ENCODE measurements at places on chromosomes 3 and 15.

- no peak for DNase-seq
Measured at GRCh38 chr3:46733026-46733800, 15.5 kb upstream of the PRSS50 start.

- no peak for DNase-seq
Measured at GRCh38 chr15:51493892-51494291, 128.7 kb downstream of the DMXL2 start.

GRCh38 chr15:66899555-66900350 lies 165.6 kb upstream of the SMAD3 start:
- no peak for DNase-seq

GRCh38 chr15:59685737-59686297 lies 3.3 kb downstream of the BNIP2 start:
- DNase-seq = no peak

- no peak for DNase-seq
Measured at GRCh38 chr3:148433665-148434064, 264.0 kb upstream of the AGTR1 start.

DNA sequence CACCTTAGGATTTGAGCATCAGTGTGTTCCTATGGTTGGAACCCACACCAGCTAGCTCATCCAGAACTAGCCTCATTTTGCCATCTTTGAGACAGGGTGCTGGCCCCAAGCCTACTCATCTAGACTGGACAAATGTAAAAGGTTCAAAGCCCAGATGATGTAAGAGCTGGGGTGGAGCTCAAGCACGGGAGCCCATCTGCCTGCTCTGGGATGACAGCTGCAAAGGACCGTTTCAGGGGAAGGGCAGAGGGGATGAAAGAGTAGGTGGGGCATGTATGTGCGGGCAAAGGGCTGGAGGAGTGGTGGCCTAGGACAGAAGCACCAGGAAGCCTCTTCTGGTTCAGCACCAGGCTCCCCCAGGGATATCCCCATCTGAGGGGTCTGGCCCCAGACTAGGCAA lies 15.8 kb downstream of the CLK3 start:
- no peak for DNase-seq

GRCh38 chr15:40100123-40100946 lies 8.3 kb downstream of the BMF start:
- DNase-seq = no peak

- no peak for DNase-seq
Measured at GRCh38 chr3:34504366-34504765, 705.9 kb downstream of the PDCD6IP start.

DNA sequence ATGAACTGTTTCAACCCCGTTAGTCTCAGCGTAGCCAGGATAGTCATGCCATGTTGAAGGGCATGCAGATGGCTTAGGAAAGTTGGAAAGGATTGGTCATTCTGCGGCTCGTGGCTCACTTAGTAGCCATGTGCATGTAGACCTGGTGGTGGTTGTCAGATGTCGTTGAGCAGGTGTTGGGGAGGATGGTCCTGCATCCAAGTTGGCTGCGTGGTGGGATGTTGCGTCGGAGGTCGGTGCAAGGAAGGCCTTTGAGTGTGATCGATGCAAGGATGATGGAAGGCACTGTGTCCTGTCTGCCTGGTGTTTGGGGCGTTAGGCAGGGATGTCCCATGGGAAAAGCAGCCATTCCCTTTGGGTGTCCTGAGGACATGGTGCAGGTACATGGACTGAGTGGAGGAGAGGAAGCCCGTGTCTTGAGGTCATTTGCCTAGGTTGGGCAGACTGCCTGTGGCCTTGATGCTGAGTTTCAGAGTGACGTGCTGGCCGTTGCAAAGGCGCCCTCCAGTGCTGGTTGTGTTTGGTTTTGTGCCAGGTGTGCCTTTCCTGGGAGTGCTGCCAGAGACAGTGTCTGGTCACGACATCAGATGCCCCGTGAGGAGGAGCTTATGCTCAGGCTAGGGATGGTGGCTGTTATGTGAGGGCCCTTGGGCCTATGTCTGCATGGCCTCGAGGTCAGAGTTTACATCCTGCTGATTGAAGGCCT lies 103.4 kb downstream of the SNRPN start:
- no peak for DNase-seq

- no peak for DNase-seq
Measured at GRCh38 chr3:36060950-36061349, 319.4 kb upstream of the STAC start.

GRCh38 chr3:31629054-31629453 lies 96.3 kb downstream of the STT3B start:
- no peak for DNase-seq

DNA sequence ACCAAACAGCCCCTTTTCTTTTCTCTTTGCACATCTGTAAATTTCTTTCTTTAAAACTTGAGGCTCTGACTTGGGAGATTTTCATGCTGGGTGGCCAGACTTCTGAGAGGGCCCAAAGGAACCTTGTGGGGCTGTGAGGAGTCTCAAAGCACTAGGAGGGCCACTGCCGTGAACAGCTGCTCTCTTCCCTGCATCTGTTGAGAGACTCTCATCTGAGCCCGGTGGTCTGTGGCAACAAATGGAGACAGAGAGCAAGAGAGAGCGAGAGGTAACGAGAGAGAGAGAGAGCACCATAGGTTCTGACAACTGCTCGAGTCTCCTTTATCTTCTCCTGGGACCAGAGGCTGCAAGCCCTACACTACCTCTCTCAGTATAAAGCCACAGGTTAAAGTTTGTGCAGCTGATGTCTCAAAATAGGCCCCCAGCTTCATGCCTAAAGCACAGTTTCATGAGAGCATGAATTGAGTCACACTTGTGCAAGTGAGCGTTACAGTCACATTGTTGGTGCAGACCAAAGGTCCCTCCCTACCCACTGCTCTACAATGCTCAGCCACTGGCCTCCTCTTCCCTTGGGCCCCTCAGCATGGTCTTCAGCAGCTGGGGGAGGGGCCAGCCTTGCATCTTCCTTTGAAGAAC lies 60.7 kb downstream of the ZNF621 start:
- no peak for DNase-seq

DNA sequence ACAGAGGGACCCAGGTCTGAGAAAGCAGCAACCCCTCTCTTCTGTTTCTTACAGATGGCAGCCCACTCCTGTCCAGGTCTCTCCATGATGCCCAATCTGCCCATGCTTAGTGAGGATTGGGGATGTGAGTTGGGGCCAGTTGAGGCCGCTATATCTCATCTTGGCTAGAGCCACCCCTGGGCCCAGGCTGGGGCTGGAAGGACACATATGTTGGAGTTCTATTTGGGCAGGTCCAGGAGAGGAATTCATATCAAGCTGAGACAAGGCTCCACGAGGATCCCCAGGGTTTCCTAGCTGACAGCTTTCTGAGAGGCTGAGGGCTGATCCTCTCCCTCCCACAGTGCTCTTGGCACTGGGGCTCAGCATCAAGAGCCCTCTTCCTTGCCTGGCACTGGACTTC lies 11.4 kb downstream of the TGM5 start:
- no peak for DNase-seq

DNA sequence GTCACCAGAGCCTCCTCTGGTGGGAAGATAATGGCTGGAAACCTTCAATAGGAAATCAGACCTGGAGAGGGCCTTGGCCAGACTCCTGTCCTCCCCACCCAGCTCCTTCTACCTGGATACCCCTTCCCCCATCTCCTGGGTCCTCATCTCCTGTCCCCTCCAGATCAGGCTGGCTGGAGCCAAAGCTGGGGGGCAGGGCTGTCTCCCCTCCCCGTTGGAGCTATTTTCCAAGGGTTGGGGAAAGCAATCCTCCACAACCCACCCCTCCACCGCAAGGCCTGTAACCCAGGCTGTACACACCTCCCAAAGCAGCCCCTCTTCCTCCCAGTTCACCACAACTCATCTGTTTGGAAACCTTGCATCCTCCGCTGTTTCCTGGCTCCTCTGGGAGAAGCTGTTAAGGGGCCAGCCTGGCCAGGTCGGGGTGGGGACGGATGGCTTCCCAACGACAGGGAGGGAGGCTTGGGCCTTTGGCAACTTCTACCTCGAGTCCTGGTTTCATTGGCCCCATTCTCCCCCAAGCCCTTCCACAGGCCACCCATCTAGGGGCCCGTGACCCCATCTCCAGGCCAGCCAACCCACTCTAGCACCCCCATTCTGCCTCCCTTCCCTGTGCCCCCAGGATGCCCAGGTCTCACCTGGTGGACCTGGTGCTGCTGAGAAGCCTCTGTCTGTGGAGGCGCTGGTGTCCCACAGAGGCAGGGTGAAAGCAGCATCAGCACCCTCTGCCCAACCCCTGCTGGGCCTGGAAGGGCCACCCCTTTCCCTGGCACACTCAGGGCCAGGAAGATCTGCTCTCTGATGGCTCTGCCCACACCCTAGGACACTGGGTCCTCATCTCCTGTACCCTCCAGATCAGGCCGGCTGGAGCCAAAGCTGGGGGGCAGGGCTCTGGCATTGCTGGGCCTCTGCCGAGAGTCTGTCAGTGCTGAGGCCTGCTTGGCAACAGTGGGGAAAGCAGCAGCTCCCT lies 22.1 kb upstream of the GOLGA6C start:
- no peak for DNase-seq

GRCh38 chr3:191627064-191627463 lies 166.1 kb downstream of the PYDC2 start:
- DNase-seq = no peak

DNA sequence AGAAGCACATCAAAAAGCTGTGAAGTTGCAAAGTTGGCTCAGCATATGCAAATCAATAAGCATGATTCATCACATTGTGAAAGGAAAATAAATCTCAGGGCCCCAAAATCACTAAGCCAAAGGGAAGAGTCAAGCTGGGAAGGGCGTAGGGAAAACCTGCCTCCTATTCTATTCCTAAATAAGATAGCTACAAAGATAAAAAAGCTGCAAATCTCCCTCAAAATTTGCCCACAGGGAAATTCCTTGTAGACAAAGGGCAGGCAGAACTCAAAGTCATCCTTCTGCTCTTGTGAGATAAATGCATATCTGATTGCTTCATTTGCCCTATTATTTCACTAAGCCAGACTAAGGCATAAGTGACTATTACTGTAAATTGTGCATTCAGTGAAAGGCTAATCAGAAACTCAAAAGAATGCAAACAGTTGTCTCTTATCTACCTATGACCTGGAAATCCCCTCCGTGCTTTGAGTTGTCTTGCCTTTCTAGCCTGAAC lies 30.5 kb upstream of the CCNL1 start:
- no peak for DNase-seq

GRCh38 chr15:42903388-42904324 lies 16.9 kb downstream of the TTBK2 start:
- DNase-seq = no peak

GRCh38 chr15:90257776-90258175 lies 7.7 kb upstream of the NGRN start:
- no peak for DNase-seq

GRCh38 chr3:4830586-4830914 lies 148.7 kb upstream of the BHLHE40 start:
- no peak for DNase-seq

DNA sequence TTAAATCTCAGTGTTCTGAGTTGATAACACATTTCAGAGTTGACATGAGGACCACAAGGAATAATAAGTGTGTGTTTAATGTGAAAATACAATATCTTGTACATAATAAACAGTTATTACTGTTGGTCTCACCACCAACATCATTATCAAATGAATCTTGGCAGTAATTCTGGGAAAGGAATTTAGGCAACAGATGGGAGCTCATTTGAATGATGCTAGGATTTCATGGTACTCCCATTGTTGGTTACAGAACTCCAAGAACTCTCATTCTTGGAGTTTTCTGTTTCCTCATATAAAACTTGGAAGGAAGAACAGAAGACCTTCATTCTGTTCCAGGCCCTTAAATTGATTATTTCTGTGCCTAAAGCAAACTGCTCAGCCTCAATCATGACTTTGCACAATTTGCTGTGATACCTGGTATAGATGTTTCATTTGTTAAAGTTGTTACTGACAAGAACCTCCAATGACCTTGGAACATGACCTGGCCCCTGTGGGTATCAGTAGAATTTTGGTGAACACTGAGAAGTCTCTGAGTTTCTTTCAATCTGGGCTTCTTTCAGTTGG lies 385.8 kb downstream of the LPP start:
- DNase-seq = no peak

- DNase-seq = no peak
Measured at GRCh38 chr3:85161544-85161943, 202.8 kb downstream of the CADM2 start.

DNA sequence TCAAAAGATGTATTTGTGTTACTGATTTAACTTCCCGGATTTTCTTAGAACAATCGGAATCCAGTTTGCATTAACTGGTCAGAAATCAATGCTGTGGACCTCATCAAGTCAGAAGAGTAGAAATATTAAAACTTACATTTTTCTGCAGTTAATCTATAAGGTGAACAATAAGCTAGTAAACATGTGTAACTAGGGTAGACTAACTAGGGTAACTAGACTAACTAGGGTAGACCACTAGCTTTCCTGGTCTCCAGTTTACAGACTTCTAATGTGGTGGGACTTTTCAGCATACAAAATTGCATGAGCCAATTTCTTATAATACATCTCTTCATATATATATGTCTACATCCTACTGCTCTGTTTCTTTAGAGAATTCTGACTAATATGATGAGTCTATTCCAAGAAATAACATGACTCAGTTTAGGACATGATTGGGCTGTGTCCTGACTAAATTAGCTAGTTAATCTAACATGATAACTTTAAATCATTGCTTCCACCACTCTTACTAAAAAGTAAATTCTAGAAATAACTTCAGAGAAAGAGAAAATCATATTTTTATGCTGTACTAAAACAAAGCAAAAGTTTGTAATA lies 5.3 kb downstream of the PLSCR2 start:
- no peak for DNase-seq

DNA sequence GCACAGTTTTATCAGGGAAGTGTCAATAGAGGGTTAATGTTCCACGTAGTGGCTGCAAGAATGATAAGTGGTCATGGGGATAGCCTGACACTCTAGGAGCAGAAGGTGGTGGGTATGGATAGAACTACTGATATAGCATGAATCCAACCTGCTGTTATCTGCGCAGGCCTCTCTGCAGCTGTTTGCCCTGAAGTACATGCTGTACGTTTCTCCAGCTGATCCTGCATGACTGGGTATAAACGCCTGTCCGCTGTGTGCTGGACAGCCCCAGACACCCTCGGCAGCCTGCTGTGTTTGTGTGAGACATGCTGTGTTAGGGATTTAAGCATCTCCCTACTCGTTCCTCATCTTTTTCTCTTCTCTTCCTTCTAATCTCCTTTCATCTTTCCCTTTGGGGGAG lies 87.1 kb downstream of the LPP start:
- DNase-seq = no peak

- no peak for DNase-seq
Measured at GRCh38 chr3:127688022-127688415, 15.3 kb downstream of the ABTB1 start.

Data from cortex of kidney (tissue), 1 donor.